ENCODE measurements at places on chromosomes 12 and 14. TPM values are rescaled to one million over a fixed set of nuclear protein-coding genes. Genes with fewer than 3 reads are reported as not detected.
A peak's percentile ranks its signal among the peaks of the same experiment; 100 is the strongest.

GRCh38 chr12:80517655-80518054 is 73.6 kb downstream of the PTPRQ start:
- DNase-seq: no peak
- H3K36me3 ChIP-seq: no peaks in the 10 kb centered on the region
- no peak overlapping the region for H3K27ac ChIP-seq
- H3K27me3 ChIP-seq: no peaks in the 10 kb centered on the region
- no peak overlapping the region for H3K4me3 ChIP-seq

DNA sequence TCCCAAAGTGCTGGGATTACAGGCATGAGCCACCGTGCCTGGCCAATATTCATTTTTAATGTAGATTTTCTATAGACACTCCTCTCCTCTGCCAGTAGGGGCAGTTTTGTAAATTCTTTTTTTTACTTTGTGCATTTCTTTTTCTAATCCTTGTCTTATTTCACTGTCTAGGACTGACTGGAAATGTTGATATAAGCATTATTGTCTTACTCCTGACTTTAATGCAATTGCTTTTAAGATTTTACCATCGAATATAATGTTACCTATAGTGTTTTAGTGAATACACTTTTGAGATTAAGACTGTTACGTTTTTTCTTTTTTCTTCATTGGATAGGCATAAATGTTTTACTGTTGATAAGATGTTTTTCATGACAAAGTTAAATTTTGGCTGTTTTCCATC is 35.4 kb upstream of the EMP1 start:
- no peak overlapping the region for H3K27ac ChIP-seq
- no peak overlapping the region for H3K4me3 ChIP-seq
- no peak for DNase-seq
- H3K27me3 ChIP-seq: no peaks in the 10 kb centered on the region

DNA sequence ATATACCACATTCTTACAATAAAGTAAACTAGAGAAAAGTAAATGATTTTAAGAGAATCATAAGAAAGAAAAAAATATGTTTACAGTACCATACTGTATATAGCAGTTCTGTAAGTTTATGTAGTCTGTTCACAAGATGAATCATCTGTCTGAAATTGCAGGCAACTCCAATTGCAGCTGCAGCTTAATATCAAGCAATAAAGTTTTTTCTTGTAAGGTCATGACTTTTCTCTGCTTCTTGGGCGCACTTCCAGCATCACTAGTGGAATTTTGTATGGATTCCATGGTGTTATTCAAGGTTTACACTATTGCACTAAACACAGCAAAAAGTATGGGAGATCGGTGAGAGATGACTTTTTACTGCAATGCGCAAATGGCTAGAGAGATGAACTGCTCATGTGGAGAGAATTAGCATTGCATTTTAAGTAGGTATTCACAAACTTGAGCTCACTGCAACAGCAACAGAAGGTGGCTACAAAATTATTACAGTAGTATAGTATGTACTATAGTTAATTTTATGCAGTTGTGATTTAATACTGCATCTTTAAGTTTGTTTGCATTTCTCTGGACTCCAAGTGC is 445.4 kb upstream of the OR4E1 start:
- H3K27ac ChIP-seq: no peak overlapping the region
- DNase-seq: peak; percentile 13
- no peaks in the 10 kb centered on the region for H3K36me3 ChIP-seq
- no peak overlapping the region for H3K4me3 ChIP-seq
- H3K4me1 ChIP-seq: no peaks in the 10 kb centered on the region
- H3K27me3 ChIP-seq: no peaks in the 10 kb centered on the region

GRCh38 chr12:89504560-89505346 is 19.8 kb downstream of the GALNT4 start:
- H3K4me3 ChIP-seq: no peak overlapping the region
- no peaks in the 10 kb centered on the region for H3K27me3 ChIP-seq
- no peaks in the 10 kb centered on the region for H3K4me1 ChIP-seq
- H3K27ac ChIP-seq: no peak overlapping the region
- DNase-seq: no peak
- H3K36me3 ChIP-seq: no peaks in the 10 kb centered on the region

- no peak overlapping the region for H3K27ac ChIP-seq
- H3K36me3 ChIP-seq: no peaks in the 10 kb centered on the region
- no peaks in the 10 kb centered on the region for H3K27me3 ChIP-seq
- no peak for DNase-seq
- H3K4me1 ChIP-seq: peaks cover 16% of the 10 kb centered on the region
- H3K4me3 ChIP-seq: no peak overlapping the region
Observed at GRCh38 chr12:116361414-116362223, 84.1 kb upstream of the MED13L start.

DNA sequence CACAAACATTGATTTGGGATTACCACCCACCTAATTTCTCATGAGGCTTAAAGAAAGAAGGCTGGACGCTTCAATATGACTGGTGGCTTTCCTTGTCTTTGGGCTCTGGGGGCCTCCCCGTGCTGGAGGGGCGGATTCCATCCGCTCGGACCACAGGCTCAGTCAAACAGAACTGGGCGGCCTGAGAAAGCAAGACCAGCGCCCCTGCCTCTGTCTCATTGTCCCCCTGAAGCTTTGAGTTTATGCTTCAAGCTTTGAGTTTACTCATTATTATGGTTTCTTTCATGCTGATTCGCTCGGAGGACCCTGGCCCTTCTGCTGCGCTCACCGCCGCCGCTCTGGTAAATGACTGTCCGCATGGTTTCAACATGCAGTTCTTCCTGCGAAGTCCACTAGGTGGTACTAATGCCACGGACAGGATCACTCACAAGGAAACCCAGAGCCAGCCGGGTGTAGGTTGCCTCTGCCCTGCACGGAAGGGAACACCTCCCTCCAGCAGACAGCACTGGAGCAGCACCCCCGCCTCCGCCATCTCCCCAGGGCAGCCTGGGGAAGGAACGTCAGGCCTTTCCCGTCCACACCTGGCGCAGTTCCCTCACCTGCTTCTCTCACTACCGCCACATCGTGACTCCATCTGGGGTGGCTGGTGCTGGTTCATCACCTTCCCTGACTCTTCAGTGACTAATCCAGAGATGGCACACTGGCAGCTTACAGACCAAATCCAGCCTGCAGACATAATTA is 13.2 kb upstream of the TIGAR start:
- peak overlapping the region; percentile 44 for H3K4me3 ChIP-seq
- H3K27ac ChIP-seq: no peak overlapping the region
- H3K4me1 ChIP-seq: peaks cover 9% of the 10 kb centered on the region
- peaks cover 16% of the 10 kb centered on the region for H3K27me3 ChIP-seq
- H3K36me3 ChIP-seq: no peaks in the 10 kb centered on the region
- peak; percentile 92 for DNase-seq

DNA sequence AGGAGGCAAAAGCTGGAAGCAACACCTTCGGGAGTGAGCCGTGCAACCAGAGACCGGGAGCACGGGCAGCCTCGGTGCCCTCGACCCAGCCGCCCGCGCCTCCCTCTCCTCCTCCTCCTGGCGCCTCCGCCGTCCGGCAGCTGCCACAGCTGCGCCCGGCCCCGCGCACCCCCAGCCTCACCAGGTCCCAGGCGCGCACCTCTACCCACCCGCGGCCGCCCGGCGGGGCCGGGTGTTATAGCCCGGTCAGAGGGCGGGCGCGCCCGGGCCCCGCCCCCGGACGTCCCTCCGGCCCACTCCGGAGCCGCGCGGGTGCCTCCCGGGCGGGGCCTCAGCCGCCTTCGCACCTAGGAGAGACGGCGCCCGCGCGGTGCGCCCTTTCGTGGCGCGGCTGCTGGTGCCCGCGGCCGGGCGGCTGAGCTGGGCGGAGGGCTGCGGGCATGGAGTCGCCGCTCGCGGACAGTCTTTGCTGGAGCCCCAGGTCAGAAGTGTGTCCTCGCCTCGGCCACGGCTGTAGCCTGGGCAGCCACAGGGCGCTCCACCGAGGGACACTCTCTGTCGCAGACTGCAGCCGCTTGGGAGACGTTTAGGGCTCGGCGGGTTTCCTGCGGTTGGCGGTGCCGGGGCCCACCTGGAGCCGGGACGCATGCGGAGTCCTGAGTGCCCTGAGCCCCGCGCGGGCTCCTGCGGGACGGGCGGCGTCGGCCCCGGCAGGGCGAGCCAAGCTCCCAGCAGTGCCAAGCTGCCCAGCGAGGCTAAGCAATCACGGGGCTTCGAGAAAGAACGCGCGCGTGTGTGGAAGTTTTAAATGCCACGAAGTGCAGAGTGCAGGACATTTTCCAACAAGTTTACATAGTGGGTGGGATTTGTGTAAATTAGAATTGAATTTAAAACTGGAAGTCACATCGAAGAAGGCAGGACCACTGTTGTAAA is at the start of gene CPM:
Gene CPM (minus strand): TSS at position 211 of the 933 bp plus-strand sequence. CDS start 334 bp downstream, outside the sequence.
- peaks cover 4% of the 10 kb centered on the region for H3K27me3 ChIP-seq
- peak within 1 kb of the TSS; percentile 37 for H3K27ac ChIP-seq
- peak; percentile 96 for DNase-seq
- H3K36me3 ChIP-seq: no peaks in the 10 kb centered on the region
- peak within 1 kb of the TSS; percentile 80 for H3K4me3 ChIP-seq

GRCh38 chr14:76920331-76921087 is 94.3 kb downstream of the LRRC74A start:
- peaks cover 36% of the 10 kb centered on the region for H3K4me1 ChIP-seq
- peak overlapping the region; percentile 41 for H3K4me3 ChIP-seq
- H3K27ac ChIP-seq: peak overlapping the region; percentile 98
- no peaks in the 10 kb centered on the region for H3K27me3 ChIP-seq
- no peaks in the 10 kb centered on the region for H3K36me3 ChIP-seq
- DNase-seq: peak; percentile 78

GRCh38 chr12:3295225-3295624 is 195.8 kb upstream of the PRMT8 start:
- DNase-seq: peak; percentile 62
- H3K27ac ChIP-seq: peak overlapping the region; percentile 73
- peaks cover 10% of the 10 kb centered on the region for H3K27me3 ChIP-seq
- H3K4me1 ChIP-seq: peaks cover 34% of the 10 kb centered on the region

DNA sequence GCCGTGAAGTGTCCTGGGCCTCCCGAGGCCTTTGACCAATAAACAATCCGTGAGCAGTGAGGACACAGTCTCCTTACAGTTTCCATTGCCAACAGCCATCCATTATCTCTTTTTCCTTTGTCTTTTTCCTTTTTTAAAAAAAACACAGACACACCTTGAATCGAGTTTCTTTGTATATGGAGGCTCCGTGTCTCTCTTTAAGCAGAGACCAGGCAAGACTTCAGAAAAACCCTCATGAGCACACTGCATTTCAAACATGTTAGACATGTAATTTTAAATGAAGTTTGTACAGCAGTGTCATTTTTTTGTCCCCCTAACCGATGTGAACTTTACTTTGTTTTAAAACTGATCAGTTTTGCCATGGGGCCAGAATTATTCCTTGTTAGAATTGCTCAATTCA is 111.1 kb downstream of the SPTSSA start:
- no peaks in the 10 kb centered on the region for H3K4me1 ChIP-seq
- no peaks in the 10 kb centered on the region for H3K27me3 ChIP-seq
- no peak overlapping the region for H3K27ac ChIP-seq
- DNase-seq: no peak

DNA sequence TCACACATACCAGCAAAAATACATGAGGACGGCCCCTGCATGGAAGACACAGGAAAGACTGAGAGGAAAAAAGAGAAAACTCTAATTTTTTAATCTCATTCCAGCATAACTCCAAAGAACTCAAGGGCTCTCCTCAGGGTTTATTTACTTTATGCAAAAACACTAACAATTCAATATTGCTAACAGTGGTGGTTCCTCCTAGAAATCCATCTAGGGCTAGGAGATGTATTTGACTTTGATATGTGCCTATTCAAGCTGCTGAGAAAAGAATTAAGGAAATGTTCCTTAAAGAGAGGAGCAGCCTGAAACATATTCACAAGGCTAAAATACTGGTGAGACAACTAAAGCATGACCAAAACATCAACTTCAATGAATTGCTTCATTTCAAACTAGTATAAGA is 57.0 kb downstream of the SLC25A21 start:
- H3K27me3 ChIP-seq: no peaks in the 10 kb centered on the region
- no peaks in the 10 kb centered on the region for H3K36me3 ChIP-seq
- H3K27ac ChIP-seq: no peak overlapping the region
- H3K4me1 ChIP-seq: peaks cover 4% of the 10 kb centered on the region

GRCh38 chr12:49976557-49976956 is 3.8 kb downstream of the AQP6 start:
- H3K27me3 ChIP-seq: peaks cover 11% of the 10 kb centered on the region
- no peaks in the 10 kb centered on the region for H3K4me1 ChIP-seq
- H3K4me3 ChIP-seq: no peak overlapping the region
- no peak overlapping the region for H3K27ac ChIP-seq

DNA sequence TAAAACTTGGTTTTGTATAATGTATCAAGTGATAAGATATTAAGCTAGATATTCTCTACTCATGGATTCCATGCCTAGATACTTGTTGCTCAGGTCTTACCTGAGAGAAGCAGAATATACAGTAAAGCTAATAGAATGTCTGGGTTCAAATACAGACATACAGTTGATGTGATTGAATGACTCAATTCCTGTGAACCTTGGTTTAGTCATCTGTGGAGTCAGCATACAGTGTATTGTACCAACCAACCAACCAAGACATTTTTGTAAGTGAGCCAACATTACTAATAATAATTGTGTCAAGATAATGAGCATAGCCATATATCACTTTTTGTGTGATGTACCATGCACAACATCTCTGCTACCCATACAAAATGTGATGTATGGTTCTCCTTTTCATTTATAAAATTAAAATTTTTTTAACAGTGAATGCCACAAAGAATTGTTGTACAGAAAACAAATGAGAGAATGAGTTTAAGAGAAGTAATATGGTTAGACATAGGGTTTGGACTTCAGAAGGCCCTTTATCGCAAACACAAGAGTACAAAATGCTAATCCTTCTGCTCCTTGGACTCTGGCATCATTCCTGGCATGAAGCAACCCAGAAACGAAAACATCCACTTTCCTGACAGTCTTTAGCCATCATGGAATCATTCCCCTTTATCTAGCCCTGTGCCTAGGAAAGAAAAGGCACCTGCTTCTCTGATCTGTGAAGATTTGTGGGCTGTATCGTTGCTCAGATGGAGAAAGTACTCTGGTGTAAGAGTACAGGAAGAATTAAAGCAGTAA is 977.2 kb upstream of the USP15 start:
- no peak overlapping the region for H3K27ac ChIP-seq
- no peak overlapping the region for H3K4me3 ChIP-seq
- DNase-seq: no peak
- no peaks in the 10 kb centered on the region for H3K36me3 ChIP-seq
- no peaks in the 10 kb centered on the region for H3K27me3 ChIP-seq
- H3K4me1 ChIP-seq: no peaks in the 10 kb centered on the region

GRCh38 chr12:26621932-26622331 is 211.1 kb downstream of the ITPR2 start:
- no peak overlapping the region for H3K27ac ChIP-seq
- no peak for DNase-seq
- H3K4me3 ChIP-seq: no peak overlapping the region
- no peaks in the 10 kb centered on the region for H3K27me3 ChIP-seq
- no peaks in the 10 kb centered on the region for H3K4me1 ChIP-seq

- H3K27me3 ChIP-seq: no peaks in the 10 kb centered on the region
- no peak overlapping the region for H3K4me3 ChIP-seq
- peaks cover 6% of the 10 kb centered on the region for H3K36me3 ChIP-seq
- DNase-seq: no peak
- H3K27ac ChIP-seq: no peak overlapping the region
- H3K4me1 ChIP-seq: peaks cover 19% of the 10 kb centered on the region
Observed at GRCh38 chr12:46518169-46518568, 145.6 kb upstream of the SLC38A2 start.

TAS2R8 gene
- total RNA-seq: 0.36 TPM

APPL2 gene
- total RNA-seq: 91.3 TPM

FMNL3 gene
- 31.8 TPM for total RNA-seq

BMP4 gene
- 6.8 TPM for total RNA-seq

AP4S1 gene
- 7.4 TPM for total RNA-seq

REP15 gene
- 3.5 TPM for total RNA-seq

TDRD9 gene
- total RNA-seq: 1.1 TPM
